Neural crest cell (in vitro differentiated cells): ENCODE measurements at places on chromosomes 16 and 17. TPM values are rescaled to one million over a fixed set of nuclear protein-coding genes. Genes with fewer than 3 reads are reported as not detected.

Gene ITGAX
- total RNA-seq = not detected in 2 replicates

Gene KRTAP1-5
- total RNA-seq = not detected in 2 replicates

DNA sequence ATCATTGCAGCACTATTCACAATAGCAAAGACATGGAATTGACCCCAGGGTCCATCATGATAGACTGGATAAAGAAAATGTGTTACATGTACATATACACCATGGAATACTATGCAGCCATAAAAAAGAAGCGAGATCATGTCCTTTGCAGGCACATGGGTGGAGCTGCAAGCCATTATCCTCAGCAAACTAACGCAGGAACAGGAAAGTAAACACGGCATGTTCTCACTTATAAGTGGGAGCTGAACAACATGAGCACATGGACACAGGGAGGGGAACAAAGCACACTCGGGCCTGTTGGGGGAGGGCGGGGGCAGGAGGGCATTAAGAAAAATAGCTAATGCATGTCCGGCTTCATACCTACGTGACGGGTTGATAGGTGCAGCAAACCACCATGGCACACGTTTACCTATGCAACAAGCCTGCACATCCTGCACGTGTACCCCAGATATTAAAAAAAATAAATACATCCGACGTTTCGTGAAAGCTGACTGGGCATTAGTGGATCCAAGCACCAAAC is 28.9 kb downstream of the ZNF778 start:
- H3K4me1 ChIP-seq = peaks cover 10% of the 10 kb centered on the region
- H3K4me3 ChIP-seq = peak overlapping the region; percentile 81
- no peaks in the 10 kb centered on the region for H3K27me3 ChIP-seq
- no peak overlapping the region for H3K27ac ChIP-seq
- H3K36me3 ChIP-seq = peaks cover 7% of the 10 kb centered on the region
- DNase-seq = no peak

- H3K4me3 ChIP-seq = no peak overlapping the region
- DNase-seq = no peak
- peaks cover 9% of the 10 kb centered on the region for H3K36me3 ChIP-seq
- peaks cover 22% of the 10 kb centered on the region for H3K4me1 ChIP-seq
Observed at GRCh38 chr17:59844884-59845594, 47.7 kb downstream of the TUBD1 start.

DNA sequence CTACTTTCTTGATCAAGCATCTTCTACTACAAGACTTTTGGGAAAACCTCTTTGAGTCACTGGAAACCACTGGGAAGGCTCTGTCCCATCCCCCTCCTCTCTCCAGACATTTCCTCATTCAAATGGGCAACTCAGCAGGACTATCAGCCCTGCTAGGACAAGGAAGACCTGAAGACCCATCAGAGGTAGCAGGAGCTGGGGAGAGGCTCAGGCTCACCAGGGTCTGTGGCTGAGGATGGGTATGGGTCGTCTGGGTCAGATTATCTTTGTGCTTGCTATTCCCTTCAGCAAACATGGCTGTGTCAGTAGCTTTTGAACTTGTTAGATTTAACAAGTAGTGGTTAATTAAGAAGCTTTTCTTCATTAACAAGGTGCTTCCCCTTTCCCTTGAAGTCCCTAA is 15.0 kb upstream of the NF1 start:
- no peak for DNase-seq
- H3K36me3 ChIP-seq = no peaks in the 10 kb centered on the region
- no peak overlapping the region for H3K27ac ChIP-seq
- H3K27me3 ChIP-seq = no peaks in the 10 kb centered on the region
